ENCODE measurements at places on chromosomes 4 and X.

DNA sequence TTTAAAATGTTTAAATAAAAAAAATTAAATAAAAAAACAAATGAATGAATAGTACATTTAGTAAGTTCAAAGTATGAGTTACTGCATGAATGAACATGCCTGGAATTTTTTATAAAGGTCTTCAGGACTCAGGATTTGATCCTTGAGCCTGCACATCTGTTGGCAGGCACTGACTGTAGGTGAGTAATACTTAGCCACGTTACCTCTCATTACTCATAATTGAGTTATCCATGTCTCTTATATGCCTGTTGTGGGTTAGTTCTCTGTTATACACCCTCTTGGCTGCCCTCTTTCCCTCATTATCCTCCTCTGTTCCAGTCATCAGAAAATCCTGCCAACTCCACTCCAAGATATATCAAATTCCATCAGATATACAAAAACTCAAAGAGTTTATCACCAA lies 276.0 kb downstream of the FBXW7 start:
- no peak for DNase-seq

DNA sequence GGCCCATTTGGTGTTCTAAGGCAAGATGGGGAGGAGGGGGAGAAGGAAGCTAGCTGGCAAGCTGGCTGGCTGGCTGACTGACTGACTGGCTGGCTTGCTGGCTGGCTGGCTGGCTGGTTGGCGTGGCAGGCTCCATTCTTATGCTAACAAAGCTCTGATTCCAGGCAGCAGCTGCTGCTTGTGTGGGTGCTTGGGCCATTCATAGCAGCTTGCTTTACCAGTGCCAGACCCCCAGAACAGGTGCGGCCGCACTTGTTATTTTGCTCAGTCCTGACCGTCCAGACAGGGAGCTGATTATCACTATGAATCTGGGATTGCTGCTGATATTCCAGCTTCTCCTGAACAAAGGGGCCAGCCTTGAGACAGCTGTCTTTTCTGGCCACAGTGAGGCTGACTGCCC lies 131.2 kb upstream of the PAK3 start:
- DNase-seq, result peak; percentile 40

DNA sequence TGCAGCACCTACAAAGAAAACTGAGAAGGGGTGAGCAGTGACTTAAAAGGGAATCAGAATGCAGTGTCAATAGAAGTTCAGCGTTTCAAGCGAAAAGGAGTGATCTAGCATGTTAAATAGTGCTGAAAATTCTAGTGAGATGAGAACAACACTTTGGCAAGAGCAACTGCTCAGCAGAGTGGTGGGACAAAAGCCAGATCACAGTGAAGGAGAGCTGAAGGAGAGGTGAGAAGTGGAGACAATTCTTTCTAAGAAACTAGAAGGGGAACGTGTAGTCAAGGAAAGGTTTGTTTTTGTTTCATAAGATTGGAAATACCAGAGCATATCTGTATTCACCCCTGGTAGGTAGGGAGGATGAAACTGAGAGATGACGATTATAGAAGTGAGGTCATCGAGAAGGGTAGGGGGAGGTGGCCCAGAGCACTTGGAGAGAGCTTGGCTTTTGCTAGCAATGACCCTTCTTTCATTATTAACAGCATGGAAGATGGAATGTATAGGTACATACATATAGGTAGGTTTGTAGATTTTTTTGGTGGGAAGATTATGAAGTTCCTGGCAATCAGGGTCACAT lies 33.7 kb downstream of the SRPX2 start:
- DNase-seq, result no peak

GRCh38 chrX:69045616-69046345 lies 119.5 kb downstream of the PJA1 start:
- DNase-seq, result peak; percentile 24

DNA sequence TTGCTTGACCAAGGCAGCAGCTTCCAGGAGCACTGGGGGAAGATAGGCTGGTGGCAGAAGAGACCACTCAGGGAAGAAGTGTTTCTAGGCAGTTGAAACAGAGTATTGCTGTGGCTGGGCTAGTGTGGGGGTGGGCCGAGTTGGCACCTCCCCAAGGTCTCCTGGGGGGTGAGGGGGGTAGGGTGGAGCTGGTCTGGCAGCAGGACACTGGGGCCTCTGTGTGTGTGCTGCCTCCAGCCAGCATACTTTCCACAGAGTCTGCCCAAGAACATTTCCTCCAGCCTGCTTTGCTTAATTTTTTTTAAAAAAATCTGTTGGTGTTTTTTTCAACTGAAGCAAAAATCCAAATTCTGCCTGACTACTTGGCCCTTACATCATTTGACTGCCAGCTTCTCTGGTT lies 4.0 kb downstream of the ITIH6 start:
- no peak for DNase-seq

- DNase-seq, result peak; percentile 35
Measured at GRCh38 chrX:152902502-152902820, 4.6 kb downstream of the ZNF185 start.

- DNase-seq, result peak; percentile 27
Measured at GRCh38 chr4:37522996-37523395, 163.2 kb downstream of the RELL1 start.

DNA sequence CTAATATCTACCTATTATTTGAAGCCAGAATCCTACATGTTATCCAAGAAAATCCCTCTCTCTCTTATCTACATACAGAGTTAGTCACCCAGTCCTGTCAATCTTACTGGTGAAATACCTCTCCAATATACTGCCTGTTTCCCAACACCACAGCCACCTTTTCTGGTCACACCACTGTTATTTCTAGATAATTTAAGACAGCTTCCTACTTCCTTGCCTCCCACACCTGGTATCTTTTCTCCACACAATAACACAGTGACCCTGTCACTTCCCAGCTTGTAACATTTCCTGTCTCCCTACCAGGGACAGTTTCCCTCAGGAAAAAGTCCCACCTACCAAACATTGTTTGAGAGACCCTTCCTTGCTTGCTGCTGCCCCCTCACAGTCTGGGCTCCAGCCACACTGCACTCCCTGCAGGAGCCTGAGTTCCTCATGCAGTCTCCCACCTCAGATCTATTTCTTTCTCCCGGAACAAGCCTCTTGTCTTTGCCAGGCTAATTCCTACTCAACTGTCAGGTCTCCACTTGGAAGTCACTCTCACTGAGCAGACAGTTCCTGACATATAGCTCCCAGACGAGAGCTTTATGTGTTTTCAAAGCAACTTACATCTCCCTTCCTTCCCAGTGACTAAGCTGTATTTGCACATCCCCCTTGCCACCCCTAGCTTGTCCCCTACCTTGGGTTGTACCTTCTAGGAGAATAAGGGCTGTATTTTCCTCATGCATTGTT lies 73.6 kb upstream of the QRFPR start:
- no peak for DNase-seq

- DNase-seq, result no peak
Measured at GRCh38 chr4:53012738-53013137, 150.6 kb downstream of the RASL11B start.

GRCh38 chr4:84110040-84110439 lies 389.1 kb downstream of the NKX6-1 start:
- DNase-seq, result no peak

- no peak for DNase-seq
Measured at GRCh38 chrX:147072747-147073146, 258.2 kb upstream of the CXorf51A start.

DNA sequence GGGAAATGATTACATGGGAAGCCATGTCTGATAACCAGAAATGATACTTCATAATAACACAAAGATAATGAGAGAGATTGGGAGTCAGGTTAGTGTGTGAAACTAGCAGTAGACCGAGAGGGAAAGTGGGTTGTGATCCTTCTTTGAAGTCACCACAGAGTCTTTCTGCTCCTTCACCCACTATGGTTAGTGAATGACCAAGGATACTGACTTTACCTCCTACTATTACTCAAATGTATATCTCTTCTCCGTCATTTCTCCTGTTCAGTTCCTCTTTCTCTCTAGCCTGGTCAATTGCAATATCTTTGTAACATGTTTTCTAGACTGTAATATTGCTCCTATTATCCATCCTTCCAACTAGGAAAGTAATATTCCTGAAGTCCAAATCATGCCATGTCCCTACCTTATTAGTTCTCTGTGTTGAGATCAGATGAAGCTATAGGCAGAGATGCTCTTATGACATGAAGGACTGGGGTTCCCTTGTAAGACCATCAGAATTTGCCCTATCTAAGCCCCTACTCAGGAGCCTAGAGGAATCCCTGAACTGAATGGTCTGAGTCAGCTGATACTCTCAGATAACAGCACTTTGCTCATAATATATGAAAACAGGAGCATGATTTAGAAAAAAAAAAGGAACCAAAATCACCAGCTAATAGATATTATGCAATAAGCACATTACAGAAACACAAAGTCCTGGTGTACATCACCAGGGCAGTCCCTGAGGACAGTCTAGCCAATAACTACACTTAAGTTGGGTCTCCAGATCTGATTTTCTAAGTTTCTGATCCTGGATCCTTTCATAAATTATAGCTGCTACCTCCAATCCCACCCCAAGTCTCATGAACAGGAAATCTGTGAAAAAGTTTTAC lies 81.2 kb downstream of the SHROOM3 start:
- no peak for DNase-seq

- no peak for DNase-seq
Measured at GRCh38 chrX:40018041-40018440, 79.7 kb downstream of the BCOR start.

GRCh38 chr4:15270201-15270600 lies 157.6 kb upstream of the C1QTNF7 start:
- DNase-seq, result no peak

GRCh38 chr4:185540487-185541120 lies 5.3 kb upstream of the PDLIM3 start:
- no peak for DNase-seq

- DNase-seq, result no peak
Measured at GRCh38 chr4:168888715-168889215, 121.3 kb downstream of the CBR4 start.

- no peak for DNase-seq
Measured at GRCh38 chrX:70505451-70505841, 60.8 kb downstream of the DLG3 start.

DNA sequence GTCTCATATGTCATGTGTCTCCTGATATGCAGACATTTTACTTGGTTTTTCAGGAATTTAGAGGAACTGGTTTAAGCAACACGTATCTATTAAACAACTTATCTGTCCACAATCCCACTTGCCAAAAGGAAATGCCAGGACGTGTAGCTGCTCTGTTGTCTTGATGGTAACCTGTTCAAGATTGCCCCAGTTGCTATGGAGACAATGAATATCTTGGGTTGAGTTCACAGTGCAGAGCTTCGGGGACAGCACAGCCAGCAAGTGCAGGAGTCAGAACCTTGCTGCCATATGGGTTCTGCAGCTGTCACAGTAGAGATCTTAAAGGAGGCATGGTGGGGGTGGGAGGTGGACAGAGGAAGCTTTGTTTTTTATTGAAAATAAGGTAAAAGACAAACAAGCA lies 28.7 kb upstream of the FAM9B start:
- DNase-seq, result no peak

GRCh38 chr4:94208918-94209317 lies 1.3 kb downstream of the SMARCAD1 start:
- DNase-seq, result no peak
